H9 (cell line): ENCODE measurements at places on chromosomes 13 and 19. TPM values are rescaled to one million over a fixed set of nuclear protein-coding genes. Genes with fewer than 3 reads are reported as not detected.

Gene ARRDC5
- not detected in 2 replicates for total RNA-seq

DNA sequence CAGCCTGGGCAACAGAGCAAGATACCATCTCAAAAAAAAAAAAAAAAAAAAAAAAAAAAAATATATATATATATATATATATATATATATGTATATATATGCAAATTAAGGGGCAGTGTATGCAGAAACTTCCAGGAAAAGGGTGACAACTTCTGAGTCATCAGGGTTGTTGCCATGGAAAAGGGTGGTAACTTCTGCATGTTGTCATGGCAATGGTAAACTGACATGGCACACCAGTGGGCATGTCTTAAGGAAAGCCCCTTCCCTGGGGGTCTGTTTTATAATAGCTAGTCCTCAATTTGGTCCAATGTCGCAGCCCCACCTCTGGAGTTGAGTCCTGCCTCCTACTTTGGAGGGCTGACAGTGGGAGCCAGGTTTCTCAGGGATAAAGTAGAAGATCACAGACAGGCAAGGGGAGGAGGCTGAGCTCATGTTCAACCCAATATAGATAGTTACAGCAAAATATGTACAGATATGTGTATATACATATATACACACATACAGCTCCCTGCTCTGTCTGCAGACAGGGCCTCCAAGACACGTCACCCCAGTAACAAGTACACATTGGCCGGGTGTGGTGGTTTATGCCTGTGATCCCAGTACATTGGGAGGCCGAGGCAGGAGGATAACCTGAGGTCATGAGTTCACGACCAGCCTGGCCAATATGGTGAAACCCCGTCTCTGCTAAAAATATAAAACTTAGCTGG, 7.2 kb upstream of the FCHO1 start:
- DNase-seq: no peak

- no peak for DNase-seq
These were observed 26.6 kb downstream of the MCF2L start for GRCh38 chr13:112995395-112996191.

GRCh38 chr19:3162418-3163229, 15.9 kb upstream of the S1PR4 start:
- no peak for DNase-seq

DNA sequence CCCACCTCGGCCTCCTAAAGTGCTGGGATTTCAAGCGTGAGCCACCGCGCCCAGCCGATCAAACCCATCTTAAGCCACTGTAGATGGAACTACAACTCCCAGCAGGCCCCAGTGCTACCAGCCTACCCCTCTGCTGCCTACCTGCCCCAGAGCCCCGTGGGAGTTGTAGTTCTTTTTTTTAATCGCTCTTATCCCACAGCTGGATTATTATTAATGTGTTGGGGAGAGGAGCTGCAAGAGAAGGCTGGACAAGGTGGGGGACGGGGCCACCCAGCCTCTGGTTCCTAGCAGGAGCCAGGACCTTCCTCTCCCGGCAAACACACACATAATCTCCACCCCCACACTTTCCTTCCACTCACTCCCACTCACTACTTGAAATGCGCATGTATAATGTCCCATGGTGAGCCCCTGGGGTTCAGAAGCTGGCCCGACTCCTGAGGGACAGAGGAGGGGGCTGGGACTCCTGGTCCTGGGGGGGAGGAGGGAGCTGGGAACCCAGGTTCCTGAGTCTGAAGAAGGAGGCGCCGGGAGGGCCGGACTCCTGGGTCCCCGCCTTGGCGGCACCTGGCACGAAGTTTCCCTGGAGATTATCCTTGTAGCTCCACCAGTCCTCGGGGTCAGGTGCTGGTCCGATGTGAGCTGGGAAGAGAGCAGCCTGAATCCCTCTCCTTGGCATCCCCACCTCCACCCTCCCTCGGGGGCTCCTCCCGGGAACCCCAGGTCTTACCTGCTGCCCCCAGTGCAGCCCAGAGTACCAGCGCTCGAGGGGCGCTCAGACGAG, 958 bp downstream of the CA11 start:
- DNase-seq: peak; percentile 82

GRCh38 chr13:30829833-30830637, 76.0 kb upstream of the MEDAG start:
- no peak for DNase-seq

DNA sequence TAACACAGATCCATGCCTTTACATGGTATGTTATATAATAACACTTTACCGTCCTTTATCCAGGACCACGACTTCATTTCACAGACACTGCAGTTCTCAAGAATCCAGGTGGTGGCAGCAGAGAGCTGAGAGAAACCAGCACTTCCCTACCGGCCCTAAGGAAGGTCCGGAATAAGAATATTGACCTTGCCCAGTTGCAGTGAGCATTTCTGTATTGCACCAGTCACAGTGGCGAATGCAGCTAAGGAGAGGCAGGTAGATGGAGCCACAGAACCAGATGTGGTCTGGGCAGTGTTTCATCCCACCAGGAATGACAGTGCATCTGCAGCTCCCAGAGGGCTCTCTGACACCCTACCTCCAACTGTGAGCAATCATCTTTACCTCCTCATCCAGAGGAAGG, 44.6 kb downstream of the ZNF787 start:
- DNase-seq: no peak

- no peak for DNase-seq
These were observed 10.4 kb downstream of the FGF22 start for GRCh38 chr19:650121-650520.
